Uterus (tissue), 4 donors: ENCODE measurements at places on chromosomes 13 and 19.

DNA sequence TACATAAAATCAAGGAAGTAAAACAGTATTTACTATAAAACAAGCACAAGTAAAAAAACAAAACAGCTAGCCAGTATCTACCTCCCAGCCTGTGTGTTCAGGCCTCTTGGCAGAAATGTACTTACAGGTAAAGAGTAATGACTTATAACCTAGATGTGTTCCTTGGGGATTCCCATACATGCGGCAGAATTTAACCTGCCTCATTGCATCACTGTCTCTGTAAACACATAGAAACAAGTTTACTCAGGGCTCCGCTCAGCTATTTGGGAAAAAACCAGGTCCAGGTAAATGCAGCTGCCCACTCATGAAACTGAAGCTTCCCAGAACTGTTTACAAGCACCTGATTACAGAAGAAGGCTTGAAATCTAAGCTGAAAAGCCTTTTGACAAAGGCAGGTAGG lies 50.7 kb upstream of the SERP2 start:
- DNase-seq = no peak

DNA sequence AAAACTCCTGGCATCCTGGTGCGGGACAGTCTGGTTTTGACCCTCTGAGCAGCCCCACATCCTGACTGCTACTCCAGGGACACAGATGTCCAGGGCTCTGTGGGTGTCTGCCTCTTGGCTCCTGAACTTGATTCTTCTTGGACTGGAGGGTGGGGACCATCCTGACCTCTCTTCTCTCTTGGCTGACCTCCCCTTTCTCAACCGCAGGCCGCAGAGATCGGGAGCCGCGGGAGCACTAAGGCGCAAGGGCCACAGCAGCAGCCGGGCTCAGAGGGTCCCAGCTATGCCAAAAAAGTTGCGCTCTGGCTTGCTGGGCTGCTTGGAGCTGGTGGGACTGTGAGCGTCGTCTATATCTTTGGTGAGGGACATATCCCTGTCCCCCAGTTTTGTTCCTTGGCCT lies 1.0 kb downstream of the TIMM50 start:
- no peak for DNase-seq

GRCh38 chr19:14182476-14182875 lies 23.5 kb downstream of the ADGRL1 start:
- no peak for DNase-seq

- no peak for DNase-seq
Measured at GRCh38 chr19:49823472-49823871, 5.4 kb downstream of the MED25 start.

DNA sequence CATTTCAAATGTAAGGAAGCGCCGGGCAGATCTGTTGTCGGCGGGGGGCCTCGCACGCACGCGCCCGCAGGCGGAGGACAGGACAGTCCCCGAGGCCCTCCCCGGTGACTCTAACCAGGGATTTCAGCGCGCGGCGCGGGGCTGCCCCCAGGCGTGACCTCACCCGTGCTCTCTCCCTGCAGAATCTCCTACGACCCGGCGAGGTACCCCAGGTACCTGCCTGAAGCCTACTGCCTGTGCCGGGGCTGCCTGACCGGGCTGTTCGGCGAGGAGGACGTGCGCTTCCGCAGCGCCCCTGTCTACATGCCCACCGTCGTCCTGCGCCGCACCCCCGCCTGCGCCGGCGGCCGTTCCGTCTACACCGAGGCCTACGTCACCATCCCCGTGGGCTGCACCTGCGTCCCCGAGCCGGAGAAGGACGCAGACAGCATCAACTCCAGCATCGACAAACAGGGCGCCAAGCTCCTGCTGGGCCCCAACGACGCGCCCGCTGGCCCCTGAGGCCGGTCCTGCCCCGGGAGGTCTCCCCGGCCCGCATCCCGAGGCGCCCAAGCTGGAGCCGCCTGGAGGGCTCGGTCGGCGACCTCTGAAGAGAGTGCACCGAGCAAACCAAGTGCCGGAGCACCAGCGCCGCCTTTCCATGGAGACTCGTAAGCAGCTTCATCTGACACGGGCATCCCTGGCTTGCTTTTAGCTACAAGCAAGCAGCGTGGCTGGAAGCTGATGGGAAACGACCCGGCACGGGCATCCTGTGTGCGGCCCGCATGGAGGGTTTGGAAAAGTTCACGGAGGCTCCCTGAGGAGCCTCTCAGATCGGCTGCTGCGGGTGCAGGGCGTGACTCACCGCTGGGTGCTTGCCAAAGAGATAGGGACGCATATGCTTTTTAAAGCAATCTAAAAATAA lies 18.2 kb downstream of the IL17D start:
- DNase-seq = peak; percentile 61

- DNase-seq = no peak
Measured at GRCh38 chr13:78594456-78594975, 8.8 kb downstream of the POU4F1 start.

DNA sequence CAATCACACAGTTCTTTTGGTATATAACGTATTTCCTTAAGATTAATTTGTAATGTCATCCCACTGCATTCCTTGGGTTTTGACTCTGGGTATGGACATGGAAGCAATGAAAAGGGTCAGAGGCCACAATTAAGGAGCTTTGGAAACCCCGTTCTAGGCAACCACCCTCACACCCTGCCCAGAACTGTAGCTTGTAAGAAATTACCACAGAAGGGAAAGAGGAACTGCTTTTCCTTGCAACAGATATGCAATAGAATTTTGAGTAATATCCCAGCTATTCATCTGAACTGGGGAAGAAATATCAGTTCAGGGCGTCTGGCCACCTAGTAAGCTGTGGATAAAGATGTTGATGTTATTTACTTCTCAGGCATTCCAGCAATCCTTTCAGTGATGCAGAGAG lies 985 bp upstream of the CLC start:
- DNase-seq = no peak

GRCh38 chr13:42760951-42761350 lies 20.4 kb upstream of the FAM216B start:
- DNase-seq = no peak

- DNase-seq = no peak
Measured at GRCh38 chr19:33953023-33953422, 156.4 kb downstream of the KCTD15 start.

DNA sequence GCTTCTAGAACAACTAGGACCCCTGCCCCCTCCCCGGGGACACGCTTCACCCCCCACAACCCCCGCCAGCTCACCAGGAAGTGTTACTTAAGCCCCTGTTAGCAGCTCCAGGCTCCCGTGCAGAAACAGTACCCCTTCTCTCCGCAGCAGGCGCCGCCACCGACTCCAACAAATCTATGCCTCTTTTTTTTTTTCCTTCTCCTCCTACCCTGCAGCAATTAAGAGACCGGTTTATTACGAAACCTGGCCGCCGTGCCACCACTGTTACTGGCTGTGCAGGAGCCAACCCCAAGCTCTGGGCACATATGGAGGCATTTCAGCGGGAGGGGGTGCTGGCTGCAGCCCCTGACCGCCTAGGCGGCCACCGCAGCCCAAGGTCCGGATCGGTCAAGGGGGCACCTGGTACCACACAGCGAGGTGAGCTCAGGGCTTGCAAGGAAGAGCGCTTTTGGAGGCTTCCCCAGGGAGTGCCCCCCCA lies 2.4 kb downstream of the GADD45B start:
- peak; percentile 66 for DNase-seq

- peak; percentile 49 for DNase-seq
Measured at GRCh38 chr19:13797870-13798269, 2.6 kb downstream of the ZSWIM4 start.

GRCh38 chr13:26465514-26465913 lies 92.0 kb upstream of the WASF3 start:
- DNase-seq = no peak

- DNase-seq = no peak
Measured at GRCh38 chr13:86856991-86857390, 814.2 kb upstream of the SLITRK5 start.

- DNase-seq = peak; percentile 22
Measured at GRCh38 chr19:48513289-48514122, 1.9 kb upstream of the LMTK3 start.

DNA sequence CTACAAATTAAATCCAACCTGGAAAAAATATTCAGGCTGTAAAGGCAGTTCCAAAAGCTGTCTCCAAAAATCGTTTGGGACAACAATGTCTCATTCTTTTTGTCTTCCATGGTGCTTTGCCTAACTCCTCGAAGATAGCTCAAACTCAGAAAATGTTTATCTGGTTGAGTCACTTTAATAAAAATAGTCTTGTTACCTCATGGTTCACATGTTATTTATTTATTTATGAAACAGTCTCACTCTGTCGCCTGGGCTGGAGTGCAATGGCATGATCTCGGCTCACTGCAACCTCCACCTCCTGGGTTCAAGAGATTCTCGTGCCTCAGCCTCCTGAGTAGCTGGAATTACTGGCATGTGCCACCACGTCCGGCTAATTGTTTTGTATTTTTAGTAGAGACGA lies 4.9 kb upstream of the BRD4 start:
- no peak for DNase-seq

DNA sequence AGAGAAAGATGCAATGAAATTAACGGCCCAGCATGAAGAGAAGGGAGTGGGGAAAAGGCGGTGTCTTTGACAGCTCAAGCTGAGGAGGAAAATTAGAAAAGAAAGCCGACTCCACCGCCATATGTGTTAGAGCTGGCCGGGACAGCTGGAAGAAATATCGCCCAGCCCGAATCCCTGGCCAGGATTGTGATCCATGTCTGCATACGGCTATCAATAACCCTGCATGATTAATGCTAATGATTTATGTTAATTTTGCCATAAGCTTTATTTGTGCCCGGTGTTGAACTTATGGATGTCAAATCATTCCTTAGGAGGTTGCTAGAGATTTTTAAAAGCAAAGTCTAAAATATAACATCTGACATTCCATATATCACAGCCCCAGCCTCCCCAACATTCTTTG lies 263.4 kb upstream of the ZNF507 start:
- no peak for DNase-seq

DNA sequence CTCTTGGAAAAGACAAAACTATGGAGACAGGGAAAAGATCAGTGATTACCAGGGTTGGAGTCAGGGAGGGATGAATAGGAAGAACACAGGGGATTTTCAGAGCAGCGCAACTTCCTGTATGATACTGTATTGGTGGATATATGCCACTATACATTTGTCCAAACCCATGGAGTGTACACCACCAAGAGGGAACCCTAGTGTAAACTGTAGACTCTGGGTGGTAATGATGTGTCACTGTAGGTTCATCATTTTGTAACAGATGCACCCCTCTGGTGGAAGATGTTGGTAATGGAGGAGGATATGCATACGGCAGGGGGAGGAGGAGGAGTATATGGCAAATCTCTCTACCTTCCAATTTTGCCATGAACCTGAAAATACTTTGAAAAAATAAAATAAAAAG lies 68.1 kb downstream of the UFM1 start:
- DNase-seq = no peak

- no peak for DNase-seq
Measured at GRCh38 chr13:59744747-59745391, 418.9 kb downstream of the DIAPH3 start.

GRCh38 chr19:50203281-50204080 lies at the start of gene MYH14:
TSS of gene MYH14 (plus strand) at chr19:50203622. CDS start at chr19:50210366, 6,744 bp downstream.
- peak; percentile 18 for DNase-seq

- DNase-seq = no peak
Measured at GRCh38 chr19:30360376-30361106, 11.6 kb upstream of the ZNF536 start.

DNA sequence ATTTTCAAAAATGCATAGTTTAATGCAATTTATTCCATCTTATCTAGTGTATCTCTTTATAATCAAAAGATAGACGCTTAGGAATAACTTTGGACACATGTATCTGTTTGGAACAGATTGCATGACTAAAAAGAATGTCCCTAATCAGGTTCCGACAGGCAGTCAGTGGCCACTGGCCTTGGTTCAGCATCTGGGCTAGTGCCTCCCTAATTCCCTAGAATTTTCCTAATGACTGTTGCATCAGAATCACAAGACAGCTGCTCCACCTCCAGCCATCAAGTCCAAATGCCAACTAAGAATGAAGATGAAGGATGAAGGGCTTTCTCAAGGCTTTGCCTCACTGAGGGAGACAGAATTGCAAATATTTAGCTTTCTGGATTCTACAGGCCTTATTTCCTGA lies 173.8 kb downstream of the EFNB2 start:
- DNase-seq = no peak

GRCh38 chr19:8085598-8086408 lies 33.2 kb downstream of the CCL25 start:
- DNase-seq = no peak

DNA sequence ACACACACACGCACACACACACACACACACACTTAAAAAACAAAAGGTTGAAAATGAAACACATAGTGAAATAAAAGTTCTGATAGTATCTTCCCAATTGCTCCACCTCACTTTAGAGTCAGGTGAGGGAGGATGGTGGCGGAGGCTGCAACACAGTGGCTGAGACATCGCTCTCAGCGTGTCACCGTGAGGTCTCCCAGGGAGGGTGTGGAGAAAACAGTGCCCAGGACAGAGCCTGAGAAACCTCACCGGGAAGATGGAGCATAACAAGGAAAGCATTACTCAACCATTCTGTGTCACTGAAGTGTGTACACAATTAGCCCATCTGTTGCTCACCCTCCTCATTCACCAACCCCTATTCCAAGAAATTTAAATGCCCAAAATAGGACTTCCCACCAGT lies 111.4 kb upstream of the USP29 start:
- DNase-seq = no peak

DNA sequence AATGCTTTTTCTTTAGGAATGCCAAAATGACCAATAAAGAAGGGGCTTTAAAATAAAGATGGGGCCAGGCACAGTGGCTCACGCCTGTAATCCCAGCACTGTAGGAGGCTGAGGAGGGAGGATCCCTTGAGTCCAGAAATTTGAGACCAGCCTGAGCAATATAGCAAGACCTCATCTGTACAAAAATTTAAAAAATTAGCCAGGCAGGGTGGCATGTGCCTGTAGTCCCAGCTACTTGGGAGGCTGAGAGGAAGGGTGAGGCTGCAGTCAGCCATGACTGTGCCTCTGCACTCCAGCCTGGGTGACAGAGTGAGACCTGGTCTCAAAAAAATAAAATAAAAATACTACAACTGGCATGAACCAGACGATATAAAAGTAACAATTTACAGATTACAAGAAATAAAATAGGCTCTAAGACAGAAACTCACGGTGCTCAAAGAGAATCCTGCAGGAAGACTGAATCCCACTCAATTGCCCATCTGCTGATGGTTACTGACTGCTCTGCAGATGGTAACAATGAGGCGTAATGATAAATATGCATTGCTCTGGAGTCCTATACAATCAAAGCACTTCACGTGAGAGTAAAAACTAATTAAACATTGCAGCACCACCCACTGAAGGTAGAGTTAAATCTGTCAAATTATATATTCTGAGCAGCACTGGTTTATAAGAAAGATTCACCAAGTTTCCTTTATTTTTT lies 93.2 kb downstream of the LHFPL6 start:
- no peak for DNase-seq

DNA sequence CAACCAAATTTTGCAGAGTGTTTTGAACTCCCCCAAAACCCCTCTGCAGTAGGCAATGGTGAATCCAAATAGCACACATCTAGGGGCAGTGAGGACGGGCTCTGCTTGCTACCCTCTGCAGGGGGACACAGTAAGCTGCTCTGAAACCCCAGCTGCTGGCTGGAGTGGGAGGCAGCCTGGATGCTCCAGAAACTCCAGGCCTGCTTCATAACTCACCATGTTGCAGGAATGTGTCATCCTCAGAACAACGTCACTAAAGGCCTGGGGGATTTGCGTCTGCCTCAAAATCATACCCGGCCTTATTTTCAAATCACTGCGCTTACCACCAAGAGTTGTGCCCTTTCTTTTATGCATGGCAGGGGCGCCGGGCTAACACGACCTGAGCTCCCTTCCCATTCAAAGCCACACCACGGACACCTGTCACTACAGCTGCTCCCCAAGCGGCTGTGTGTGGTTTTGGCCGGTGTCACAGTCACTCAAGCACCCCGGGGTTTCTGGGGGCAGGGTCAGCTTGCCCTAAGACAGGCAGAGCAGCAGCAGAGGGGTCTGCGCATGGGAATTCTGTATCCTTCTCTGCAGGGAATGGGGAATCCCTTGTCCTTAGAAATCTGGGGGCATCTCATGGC lies 93.9 kb downstream of the TSHZ3 start:
- no peak for DNase-seq
